ENCODE measurements at places on chromosomes 2 and 18. TPM values are rescaled to one million over a fixed set of nuclear protein-coding genes. Genes with fewer than 3 reads are reported as not detected.

The KCNG2 gene
- total RNA-seq, result not detected

The MEX3C gene
- total RNA-seq, result 20.8 TPM

The FAM161A gene
- 5.0 TPM for total RNA-seq

The TSN gene
- total RNA-seq, result 92.9 TPM

The MRO gene
- total RNA-seq, result 0.24 TPM

The WNT10A gene
- 0.19 TPM for total RNA-seq

The NOL4 gene
- not detected for total RNA-seq

The SLC8A1 gene
- 0.41 TPM for total RNA-seq

The MYOM1 gene
- 0.09 TPM for total RNA-seq

The CHCHD5 gene
- total RNA-seq, result 67.5 TPM

The MREG gene
- total RNA-seq, result 5.0 TPM

The TMEM178A gene
- not detected for total RNA-seq

The CDK5R2 gene
- 2.3 TPM for total RNA-seq

The IL37 gene
- total RNA-seq, result not detected

The NTSR2 gene
- not detected for total RNA-seq

The TEKT4 gene
- not detected for total RNA-seq

The ATP6V1B1 gene
- 2.0 TPM for total RNA-seq

The CERKL gene
- 0.24 TPM for total RNA-seq

The TRIM54 gene
- 0.73 TPM for total RNA-seq

The SPHKAP gene
- total RNA-seq, result 0.02 TPM

The UGT1A9 gene
- 5.4 TPM for total RNA-seq

The STON1 gene
- 0.39 TPM for total RNA-seq

The DYNAP gene
- not detected for total RNA-seq

The ANKRD36C gene
- total RNA-seq, result 4.1 TPM

The OTOF gene
- total RNA-seq, result 0.08 TPM

The OTOS gene
- total RNA-seq, result not detected

The DCC gene
- not detected for total RNA-seq

The PSD4 gene
- total RNA-seq, result 10.9 TPM

The COBLL1 gene
- total RNA-seq, result 4.1 TPM

The PROM2 gene
- not detected for total RNA-seq

The CHRND gene
- not detected for total RNA-seq

The GULP1 gene
- total RNA-seq, result 41.1 TPM

The MROH2A gene
- not detected for total RNA-seq

The NPAS2 gene
- total RNA-seq, result 101 TPM

The SFT2D3 gene
- total RNA-seq, result 5.8 TPM

The METTL4 gene
- total RNA-seq, result 4.8 TPM

The CCDC138 gene
- 7.2 TPM for total RNA-seq

The FOSL2 gene
- 48.5 TPM for total RNA-seq

The MARCHF7 gene
- total RNA-seq, result 57.8 TPM

The TSPYL6 gene
- total RNA-seq, result not detected

The SCYGR5 gene
- not detected for total RNA-seq

The GPR155 gene
- total RNA-seq, result 0.39 TPM

The COL4A3 gene
- total RNA-seq, result 0.28 TPM

The ALPP gene
- total RNA-seq, result 2.7 TPM

The RAX gene
- total RNA-seq, result not detected

The VWC2L gene
- total RNA-seq, result not detected

The KYNU gene
- 252 TPM for total RNA-seq

The C2orf15 gene
- 0.99 TPM for total RNA-seq

The RFX8 gene
- total RNA-seq, result not detected

The FSIP2 gene
- total RNA-seq, result not detected

The CAPN14 gene
- total RNA-seq, result not detected

The CD8B2 gene
- not detected for total RNA-seq

The MAP3K19 gene
- not detected for total RNA-seq
